Epithelial cell of alveolus of lung (primary cell): ENCODE measurements at places on chromosomes 5 and 9. TPM values are rescaled to one million over a fixed set of nuclear protein-coding genes. Genes with fewer than 3 reads are reported as not detected.

Gene FAM221B
- not detected in 2 replicates for total RNA-seq

Gene ZNF883
- 1.5 and 2.7 TPM in 2 replicates for total RNA-seq

Gene PCDHGA7
- 0.65 and 4.0 TPM in 2 replicates for total RNA-seq

Gene ADAMTS6
- 18.4 and 32.3 TPM in 2 replicates for total RNA-seq

Gene TRIM32
- total RNA-seq, result 20.4 and 26.9 TPM in 2 replicates

Gene TUT7
- total RNA-seq, result 23.7 and 36.7 TPM in 2 replicates

Gene STKLD1
- total RNA-seq, result 0.13 and 1.4 TPM in 2 replicates

Gene TAF1L
- total RNA-seq, result under 0.01 TPM in 1 of 2 replicates, not detected in the other
